ENCODE measurements at places on chromosomes 6 and 20. TPM values are rescaled to one million over a fixed set of nuclear protein-coding genes. Genes with fewer than 3 reads are reported as not detected.

The TNNC2 gene
- not detected for total RNA-seq

The IPCEF1 gene
- 17.7 TPM for total RNA-seq

The BRD2 gene
- total RNA-seq, result 373 TPM

The PAX1 gene
- not detected for total RNA-seq

The ABHD16B gene
- total RNA-seq, result not detected

The SLC13A3 gene
- total RNA-seq, result 0.11 TPM

The SNX9 gene
- total RNA-seq, result 60.5 TPM

The DUSP15 gene
- total RNA-seq, result not detected

The GPLD1 gene
- 0.64 TPM for total RNA-seq

The ECT2L gene
- not detected for total RNA-seq

The BPIFB1 gene
- not detected for total RNA-seq

The SPATS1 gene
- not detected for total RNA-seq

All from CD8-positive, alpha-beta memory T cell (primary cell).